ENCODE measurements at places on chromosomes 11 and 22.

GRCh38 chr11:126434950-126435335 lies 79.5 kb downstream of the ST3GAL4 start:
- no peak for DNase-seq

DNA sequence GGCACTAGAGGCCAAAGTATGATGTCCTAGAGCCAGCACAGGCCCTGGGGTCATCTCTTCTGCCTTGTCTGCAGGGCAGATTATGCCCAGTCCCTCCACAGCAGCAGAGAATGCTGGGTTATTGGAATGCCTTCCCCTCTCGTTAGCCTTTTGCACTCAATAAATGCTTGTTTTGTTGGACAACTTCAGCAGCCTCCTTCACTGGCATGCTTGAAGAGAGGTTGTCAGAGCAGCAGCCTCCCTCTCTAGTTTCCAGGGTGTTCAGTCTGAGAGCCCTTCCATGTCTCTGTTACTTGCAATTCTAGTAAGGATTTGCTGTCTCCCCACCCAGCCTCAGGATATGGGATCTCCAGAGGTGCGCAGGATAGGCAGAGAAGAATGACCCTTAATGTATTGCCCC lies 82.9 kb downstream of the PKNOX2 start:
- DNase-seq, result no peak

DNA sequence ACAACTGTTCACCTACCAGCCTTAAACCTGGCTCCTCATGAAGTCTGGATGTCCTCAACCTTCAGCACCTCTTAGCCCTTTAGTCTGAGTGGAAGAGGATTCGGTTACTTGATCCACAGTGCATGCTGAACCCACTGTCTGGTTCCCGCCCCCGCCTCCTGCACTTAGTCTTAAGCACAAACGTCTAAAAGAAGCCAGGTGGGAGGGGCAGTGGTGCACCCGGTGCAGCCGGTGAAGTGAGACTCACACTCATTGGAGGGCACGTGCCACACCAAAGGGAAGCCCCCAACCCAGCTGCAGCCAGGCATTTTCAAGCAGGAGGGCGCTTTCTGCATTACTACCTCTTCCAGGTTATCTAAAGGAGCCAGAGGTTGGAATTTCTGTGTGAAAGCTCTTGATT lies 146.8 kb downstream of the COMMD9 start:
- DNase-seq, result no peak

- DNase-seq, result peak; percentile 85
Measured at GRCh38 chr11:8810540-8811301, 100.3 kb upstream of the AKIP1 start.

GRCh38 chr11:119591836-119592310 lies 137.1 kb downstream of the NECTIN1 start:
- no peak for DNase-seq
